ENCODE measurements at places on chromosomes 3 and 15.

DNA sequence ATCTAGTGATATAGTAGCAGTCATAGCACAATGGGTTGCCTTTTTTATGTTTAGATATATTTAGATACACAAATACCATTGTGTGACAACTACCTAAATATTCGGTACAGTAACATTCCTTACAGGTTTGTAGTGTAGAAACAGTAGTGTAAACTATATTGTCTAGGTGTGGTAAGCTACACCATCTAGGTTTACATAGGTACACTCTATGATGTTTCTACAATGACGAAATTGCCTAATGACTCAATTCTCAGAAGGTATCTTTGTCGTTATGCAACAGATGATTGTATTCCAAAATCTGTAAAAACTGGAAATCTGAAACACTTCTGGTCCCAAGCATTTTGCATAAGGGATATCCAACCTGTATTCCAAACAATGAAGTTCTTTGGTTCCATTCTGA is 24.3 kb downstream of the PLOD2 start:
- DNase-seq, result no peak

- DNase-seq, result no peak
These were observed 115.8 kb upstream of the ARHGEF3 start for GRCh38 chr3:56917361-56918110.

DNA sequence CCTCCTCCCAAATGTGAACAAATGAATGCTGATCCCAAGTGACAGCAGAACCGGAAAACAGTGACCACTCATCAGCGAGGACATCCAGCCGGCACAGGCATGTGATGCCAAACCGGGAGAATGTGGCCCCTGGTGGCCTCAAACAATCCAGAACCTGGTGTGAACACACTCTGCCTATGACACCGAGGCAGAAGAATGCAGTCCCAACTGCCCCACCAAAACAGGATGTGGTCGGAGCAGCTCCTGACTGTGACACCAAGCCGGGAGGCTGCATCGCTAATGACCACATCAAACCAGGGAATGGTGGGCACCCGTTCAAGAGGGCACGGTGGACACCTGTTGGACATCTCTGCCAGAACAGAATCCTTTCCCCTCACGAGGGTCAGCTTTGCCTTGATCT is 15.4 kb downstream of the SCN5A start:
- no peak for DNase-seq

DNA sequence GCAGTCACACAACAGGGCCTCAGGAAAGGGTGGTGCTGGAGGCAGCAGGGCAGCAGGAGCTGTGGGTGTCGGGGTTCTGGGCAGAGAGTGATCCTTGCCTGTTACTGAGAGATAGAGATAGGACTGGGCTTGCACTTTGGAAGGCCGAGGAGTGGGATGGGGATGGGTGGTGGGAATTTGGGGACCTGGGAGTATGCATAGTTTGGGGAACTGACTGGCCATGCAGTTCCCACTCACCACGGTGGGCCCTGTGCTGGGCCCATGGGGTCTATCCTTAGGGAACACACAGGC is 192.5 kb upstream of the LINGO1 start:
- DNase-seq, result no peak

DNA sequence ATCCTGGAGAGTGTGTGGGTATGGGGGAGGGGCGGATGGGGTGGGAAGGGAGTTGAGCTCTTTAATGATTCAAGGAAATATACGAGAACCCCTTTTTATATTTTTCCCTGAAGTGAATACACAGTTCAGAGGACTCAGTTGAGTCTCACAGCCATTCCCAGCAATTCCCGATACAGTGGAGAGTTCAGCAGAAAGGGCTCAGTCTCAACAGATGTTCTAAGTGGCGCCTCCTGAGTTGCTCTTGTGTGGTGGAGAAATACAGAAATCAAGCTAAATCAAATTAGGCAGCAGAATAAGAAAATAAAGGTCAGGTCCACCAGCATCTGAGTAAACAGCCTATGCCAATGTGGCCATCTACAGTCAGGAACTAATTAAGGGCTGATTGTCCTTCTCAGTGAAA is 372.1 kb downstream of the NR2F2 start:
- no peak for DNase-seq

DNA sequence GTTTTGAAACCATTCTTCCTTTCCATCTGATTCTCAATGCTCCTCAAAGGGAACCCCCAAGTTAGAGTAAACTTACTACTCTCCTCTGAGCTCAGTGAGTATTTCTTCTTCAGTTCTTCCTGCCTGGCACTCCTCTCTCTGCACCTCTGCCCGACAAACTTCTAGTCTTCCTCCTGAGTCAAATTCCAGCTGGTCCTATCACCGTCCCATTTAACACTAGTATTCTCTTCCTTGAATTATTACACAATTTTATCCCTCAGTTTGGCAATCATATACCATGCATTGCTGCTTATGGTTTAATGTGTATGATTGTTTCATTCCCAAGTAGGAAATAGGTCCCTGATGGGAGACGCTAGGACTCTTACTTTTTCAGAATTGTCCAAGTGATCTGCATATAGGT is 279.7 kb downstream of the MECOM start:
- DNase-seq, result no peak

- DNase-seq, result no peak
These were observed 144.5 kb downstream of the FBLN2 start for GRCh38 chr3:13693441-13693840.

- no peak for DNase-seq
These were observed 987 bp downstream of the PRTG start for GRCh38 chr15:55741833-55742497.

GRCh38 chr3:115341208-115341607 is 194.1 kb upstream of the ZBTB20 start:
- no peak for DNase-seq

DNA sequence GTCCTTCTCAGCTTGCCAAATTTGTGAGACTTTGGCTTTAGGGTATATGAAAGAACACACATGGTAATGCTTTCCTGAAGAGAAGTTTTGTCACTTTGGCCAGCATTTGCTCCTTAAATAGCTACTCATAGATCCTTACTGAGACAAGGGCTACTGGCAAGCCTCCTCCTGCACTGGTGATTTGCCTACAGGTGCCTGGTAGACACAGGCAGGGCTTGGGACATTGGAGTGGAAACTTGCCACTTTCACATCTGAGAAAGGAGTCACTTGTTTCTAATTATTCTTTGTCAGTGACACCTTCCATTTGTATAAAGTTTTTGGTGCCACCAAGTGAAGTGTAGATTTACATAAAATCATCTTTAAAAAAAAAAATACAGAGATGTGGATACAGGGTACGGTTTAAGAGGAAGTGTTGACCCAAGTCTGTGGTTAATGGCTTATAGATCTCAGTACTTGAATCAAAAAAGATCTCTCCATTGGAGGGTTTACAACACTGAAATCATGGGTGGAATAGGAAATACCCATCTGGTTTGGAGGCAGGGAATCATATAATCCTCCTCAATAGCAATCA is 132.8 kb upstream of the GADL1 start:
- DNase-seq, result no peak

- DNase-seq, result no peak
These were observed 17.3 kb downstream of the TBC1D2B start for GRCh38 chr15:78060232-78060631.

DNA sequence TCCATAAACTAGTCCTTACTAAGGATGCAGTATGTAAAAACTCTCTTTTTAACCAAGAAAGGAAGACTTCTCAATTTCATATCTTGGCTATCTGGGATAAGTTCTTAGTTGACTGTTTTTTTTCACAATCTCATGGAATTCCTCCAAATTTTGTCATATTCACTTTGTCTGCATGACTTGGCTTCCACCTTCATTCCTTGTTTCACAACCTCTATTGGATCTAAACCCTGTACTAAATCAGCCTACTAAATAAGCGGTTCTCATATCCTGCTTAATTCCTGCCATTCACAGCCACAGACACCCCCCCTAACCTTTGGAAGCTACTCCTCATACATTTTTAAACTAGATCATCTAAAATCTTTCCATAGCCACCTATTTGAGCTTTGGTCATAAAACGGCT is 370.6 kb upstream of the NAALADL2 start:
- DNase-seq, result no peak

GRCh38 chr3:196207159-196207832 is 3.9 kb downstream of the ZDHHC19 start:
- no peak for DNase-seq

GRCh38 chr3:64873400-64873799 is 185.6 kb upstream of the ADAMTS9 start:
- DNase-seq, result no peak

DNA sequence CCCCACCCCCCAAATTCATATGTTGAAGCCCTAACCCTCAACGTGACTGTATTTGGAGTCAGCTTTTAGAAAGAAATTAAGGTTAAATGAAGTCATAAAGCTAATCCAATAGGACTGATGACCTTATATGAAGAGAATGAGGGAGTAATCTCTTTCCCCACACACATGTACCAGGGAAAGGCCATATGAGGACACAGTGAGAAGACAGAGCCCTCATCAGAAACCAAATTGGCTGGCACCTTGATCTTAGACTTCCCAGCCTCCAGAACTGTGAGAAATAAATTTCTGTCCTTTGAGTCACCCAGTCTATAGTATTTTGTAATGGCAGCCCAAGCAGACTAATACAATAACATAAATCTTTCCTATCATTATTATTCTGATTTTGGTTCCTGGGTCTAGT is 194.7 kb upstream of the NANOGP8 start:
- no peak for DNase-seq

- DNase-seq, result no peak
These were observed 76.4 kb downstream of the DAPK2 start for GRCh38 chr15:63969652-63970421.

- no peak for DNase-seq
These were observed 28.6 kb downstream of the DAPK2 start for GRCh38 chr15:64017591-64018163.

DNA sequence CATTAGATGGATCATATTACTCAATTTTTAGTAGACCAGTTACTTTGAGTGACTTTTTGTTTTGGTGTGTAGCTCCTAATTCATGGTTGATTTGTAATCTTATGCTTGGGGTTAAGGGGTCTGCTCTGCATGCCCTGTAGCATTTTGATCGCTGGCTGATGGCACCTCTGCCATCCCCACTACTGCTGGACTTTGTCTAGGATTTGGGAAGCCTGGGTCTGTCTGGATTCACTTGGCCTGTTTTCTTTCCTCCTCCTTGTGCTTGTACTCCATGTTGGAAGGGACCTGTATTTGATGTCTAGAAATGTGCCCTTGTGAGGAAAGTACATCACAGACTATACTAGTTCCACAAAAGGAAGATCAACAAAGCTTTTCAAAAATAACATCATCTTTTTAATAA is 154.1 kb downstream of the FNDC3B start:
- DNase-seq, result no peak

GRCh38 chr3:112508860-112509259 is 9.6 kb upstream of the BTLA start:
- DNase-seq, result no peak

- no peak for DNase-seq
These were observed 11.9 kb downstream of the ATP8B4 start for GRCh38 chr15:50107157-50107556.

DNA sequence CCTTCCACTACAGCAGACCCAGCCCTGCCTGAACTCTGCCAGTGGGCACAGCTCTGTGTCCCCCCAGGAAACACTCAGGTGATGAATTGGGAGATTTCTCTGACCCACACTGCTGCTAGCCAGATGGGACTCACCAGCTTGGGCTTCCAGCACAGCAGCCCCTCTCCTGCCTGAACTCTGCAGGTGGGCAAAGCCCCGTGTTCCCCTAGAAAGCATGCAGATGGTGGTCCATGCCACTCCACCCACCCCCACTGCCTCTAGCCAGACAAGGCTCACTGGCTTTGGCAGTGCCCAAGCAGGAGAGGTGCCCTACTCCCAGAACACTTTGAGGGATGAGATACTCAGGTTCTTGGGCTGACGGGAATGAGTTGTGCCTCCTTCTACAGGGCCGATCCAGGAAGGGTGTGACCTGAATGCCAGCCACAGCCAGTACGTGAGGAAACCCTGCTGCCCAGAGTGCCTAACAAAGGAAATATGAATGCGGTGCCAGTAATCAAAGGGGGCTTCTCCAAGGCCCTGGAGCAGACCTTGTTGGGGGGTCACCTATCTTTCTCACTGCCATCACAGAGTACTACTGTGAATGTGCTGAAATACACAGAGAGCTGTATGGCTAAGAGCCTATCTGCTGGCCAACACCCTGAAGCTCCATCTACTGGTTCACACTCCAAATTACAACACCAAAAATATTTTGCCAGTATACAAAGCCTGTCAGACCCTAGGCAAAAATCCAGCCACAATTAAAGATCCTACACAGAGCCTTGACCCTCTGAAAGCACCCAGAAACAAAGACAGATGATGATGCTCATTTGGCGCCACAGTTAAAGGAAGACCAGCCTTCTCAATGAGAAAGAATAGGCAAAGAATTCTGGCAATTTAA is 61.9 kb downstream of the BTLA start:
- no peak for DNase-seq

DNA sequence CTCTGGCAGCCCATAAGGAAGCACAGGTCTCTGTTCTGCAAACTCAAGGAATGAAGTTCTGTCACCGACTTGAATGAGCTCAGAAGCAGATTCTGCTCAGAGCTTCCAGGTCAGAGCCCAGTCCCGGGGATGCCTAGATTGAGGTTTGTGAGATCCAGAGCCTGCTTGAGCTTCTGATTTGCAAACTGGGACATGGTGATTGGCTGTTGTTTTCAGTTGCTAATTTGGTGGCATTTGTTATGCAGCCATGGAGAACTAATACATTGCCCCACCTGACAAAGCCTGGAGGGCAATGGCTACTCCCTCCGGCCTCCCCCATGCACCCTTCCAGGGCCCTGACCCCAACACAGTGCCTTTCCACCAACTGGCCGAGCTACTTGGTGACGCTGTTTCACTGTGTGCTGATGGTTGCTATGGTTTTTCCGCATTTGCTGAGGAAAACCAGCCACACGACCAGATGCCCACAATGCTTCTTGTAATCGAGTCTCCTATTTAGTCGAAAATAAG is 379.5 kb upstream of the ATP10A start:
- DNase-seq, result no peak

DNA sequence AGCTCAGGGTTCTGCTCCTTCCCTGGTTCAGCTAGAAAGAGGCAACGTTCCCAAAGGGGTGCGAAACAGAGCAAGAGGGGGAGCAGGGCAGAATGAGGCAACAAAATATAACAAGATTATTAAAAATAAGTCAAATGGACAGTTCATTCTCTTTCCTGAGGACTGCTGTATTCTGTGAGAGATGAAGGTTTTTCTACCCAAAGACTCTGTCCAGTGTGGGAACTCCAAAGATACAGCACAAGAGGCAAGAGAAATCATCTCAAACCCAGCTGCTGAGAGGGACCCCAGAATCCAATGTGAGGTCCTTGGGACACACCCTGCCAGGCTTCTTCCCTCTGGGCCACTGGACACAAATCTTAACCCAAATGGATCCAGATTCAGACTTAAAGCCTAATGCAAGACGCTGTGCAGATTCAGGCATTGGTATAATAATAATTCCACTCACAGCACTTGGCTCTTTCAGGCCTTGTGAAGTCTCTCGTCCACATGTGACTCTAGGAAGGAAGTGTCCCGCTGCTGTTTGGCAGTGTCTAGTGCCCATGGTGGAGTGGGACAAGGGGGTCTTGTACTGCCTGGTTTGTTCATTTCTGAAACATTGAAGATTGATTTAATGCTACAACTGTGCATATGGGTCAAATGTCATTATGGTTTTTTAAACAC is 14.5 kb upstream of the ARHGAP31 start:
- no peak for DNase-seq

Data from cortex of kidney (tissue), 1 donor.